ENCODE measurements at places on chromosomes 5 and 9.
A peak's percentile ranks its signal among the peaks of the same experiment; 100 is the strongest.

GRCh38 chr9:111154081-111154562 is 115.9 kb upstream of the LPAR1 start:
- DNase-seq = no peak

- no peak for DNase-seq
Measured at GRCh38 chr5:1227667-1228066, 2.5 kb downstream of the SLC6A18 start.

DNA sequence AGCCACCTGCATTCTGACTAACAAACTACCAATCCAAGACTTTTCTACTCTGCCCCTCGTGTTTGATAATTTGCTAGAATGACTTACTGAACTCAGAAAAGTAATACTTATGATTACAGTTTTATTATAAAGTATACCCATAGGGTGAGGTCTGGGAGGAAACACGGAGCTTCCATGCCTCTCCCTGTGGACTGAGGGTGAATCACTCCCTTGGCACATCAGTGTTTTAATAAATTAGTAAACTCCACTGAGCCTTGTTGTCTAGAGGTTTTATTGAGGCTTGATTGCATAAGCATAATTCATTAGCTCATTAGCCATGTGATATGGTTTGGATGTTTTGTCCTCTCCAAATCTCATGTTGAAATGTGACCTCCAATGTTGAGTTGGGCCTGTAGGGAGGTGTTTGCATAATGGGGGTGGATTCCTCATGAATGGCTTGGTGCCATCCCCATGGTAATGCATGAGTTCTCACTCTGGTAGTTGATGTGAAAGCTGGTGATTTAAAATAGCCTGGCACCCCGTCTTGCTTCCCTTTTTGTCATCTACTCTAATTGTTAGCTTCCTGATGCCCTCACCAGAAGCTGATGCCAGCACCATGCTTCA is 233.6 kb upstream of the TRPC7 start:
- no peak for DNase-seq

DNA sequence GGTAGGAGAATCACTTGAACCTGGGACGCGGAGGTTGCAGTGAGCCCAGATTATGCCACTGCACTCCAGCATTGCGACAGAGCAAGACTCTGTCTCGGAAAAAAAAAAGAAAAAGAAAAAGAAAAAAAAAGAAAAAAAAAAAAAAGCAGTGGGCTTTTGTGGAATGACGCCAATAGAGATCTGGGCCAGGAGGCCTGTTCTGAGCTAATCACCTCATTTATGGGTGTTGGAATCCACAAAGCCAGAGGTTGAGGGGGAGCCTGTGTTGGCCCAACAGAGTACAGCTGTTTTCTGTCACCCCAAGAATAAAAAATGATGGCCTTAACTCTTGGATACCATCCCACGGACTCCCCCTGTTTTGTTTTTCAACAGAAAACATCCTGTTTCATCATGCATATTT is 18.5 kb downstream of the OSTF1 start:
- no peak for DNase-seq

- DNase-seq = no peak
Measured at GRCh38 chr9:86713970-86714369, 233.3 kb downstream of the GAS1 start.

DNA sequence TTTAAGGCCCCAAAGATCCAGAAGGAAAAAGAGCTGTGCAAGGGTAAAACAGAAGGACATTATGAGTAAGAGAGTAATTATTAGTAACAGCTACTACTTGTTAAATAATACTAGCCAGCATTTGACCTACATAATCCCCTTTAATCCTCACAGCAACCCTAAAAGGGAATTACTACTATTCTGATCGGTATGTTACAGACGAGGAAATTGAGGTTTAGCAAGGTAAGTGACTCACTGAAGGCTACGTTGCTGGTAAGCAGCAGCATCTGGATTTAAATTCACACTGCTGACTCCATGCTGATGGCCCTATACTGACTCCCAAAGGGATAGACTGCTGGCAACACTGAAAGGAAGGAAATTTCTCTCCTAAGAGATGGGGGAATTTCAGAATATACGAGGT is 3.7 kb upstream of the FSD1L start:
- DNase-seq = no peak

- DNase-seq = no peak
Measured at GRCh38 chr9:124042201-124042721, 30.7 kb downstream of the LHX2 start.

GRCh38 chr9:109597496-109597895 is 99.4 kb upstream of the PTPN3 start:
- DNase-seq = no peak

DNA sequence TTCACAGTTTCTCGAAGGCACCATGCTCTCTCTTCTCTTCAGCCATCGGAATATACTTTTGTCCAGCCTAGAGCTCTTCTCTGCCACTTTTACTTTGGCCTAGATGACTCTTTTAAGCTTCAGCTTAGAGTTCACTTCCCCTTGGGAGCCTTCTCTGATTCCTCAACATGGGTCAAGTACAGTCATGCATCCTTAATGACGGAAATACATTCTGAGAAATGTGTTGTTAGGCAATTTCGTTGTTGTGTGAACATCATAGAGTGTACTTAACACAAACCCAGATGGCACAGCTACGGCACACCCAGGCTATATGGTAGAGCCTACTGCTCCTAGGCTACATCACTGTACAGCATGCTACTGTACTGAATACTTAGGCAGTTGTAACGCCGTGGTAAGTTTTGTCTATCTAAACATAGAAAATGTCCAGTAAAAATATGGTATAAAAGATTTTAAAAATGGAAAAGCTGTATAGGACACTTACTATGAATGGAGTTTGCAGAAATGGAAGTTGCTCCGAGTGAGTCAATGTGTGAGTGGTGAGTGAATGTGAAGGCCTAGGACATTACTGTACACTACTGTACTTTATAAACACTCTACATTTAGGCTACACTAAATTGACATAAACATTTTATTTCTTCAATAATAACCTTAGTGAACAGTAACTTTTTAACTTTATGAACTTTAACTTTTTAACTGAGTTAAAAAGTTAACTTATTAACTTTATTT is 15.1 kb upstream of the TNFSF15 start:
- DNase-seq = no peak

DNA sequence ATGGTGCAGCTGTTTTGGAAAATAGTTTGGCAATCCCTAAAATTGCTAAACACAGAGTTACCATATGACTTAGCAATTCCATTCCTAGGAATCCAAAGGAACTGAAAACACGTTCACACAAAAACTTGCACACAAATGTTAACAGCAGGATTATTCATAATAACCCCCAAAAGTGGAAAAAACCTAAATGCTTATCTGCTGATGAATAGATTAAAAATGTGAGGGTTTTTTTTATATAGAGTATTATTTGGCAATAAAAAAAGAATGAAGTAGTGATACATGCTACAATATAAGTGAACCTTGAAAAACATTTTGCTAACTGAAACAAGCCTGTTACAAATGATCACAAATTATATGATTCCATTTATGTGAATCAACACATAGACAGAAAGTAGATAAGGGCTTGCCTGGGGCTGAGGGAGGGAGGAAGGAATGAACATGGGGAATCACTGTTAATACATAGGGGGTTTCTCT is 45.1 kb upstream of the TRIO start:
- DNase-seq = no peak

DNA sequence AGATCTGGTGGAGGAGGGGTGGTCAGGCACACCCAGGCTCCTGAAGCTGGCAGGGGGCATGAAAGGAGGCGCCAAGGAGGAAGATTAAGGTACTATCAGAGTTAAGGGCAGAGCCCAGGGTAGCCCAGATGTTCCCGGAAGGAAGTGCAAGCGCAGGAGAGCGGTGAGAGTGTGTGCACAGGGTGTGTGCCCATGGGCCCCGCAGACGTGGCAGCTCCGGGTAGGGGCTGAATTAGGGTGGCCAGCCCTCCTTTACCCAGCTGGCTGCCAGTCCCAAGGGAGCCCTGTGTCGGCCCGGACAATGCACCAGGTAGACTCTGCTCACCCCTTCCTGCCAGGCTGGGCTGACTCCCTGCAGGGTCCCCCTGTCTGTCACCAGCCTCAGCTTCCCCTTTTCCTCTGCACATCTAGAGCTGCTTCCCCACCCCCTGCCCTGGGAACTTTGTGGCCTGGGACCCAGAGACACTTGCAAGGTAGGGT is at the start of gene SMIM33:
Gene SMIM33 (plus strand): TSS at position 184 of the 480 bp plus-strand sequence. CDS start 118 bp downstream, at position 302.
- peak; percentile 83 for DNase-seq

- DNase-seq = no peak
Measured at GRCh38 chr5:176750144-176750543, 60.2 kb upstream of the UNC5A start.

DNA sequence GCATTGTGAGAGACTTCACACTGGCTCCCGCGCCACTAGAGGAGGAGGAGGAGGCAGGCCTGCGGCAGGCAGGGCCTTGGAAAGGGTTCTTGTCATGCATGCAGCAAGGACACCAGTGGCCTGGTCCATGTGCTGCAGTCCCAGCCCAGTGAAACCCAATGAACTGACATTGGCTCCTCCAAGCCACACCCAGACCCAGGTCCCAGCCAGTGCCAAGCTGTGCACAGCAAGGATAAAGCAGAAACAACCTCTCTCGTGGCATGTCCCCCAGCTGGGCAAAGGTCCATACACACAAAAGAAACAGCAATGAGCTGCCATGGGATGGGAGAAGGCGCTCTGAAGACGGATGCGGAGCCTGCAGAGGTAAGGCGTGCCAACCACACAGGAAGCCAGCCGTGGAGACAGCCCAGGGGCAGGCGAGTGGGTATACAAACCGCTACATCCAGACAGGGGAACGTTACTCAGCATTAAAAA is 89.2 kb downstream of the SEMA4D start:
- DNase-seq = peak; percentile 89

- DNase-seq = no peak
Measured at GRCh38 chr9:16950051-16950450, 79.6 kb upstream of the BNC2 start.

GRCh38 chr5:59420596-59420995 is 472.9 kb downstream of the PDE4D start:
- DNase-seq = no peak

- no peak for DNase-seq
Measured at GRCh38 chr9:93532141-93532540, 44.2 kb upstream of the PHF2 start.

DNA sequence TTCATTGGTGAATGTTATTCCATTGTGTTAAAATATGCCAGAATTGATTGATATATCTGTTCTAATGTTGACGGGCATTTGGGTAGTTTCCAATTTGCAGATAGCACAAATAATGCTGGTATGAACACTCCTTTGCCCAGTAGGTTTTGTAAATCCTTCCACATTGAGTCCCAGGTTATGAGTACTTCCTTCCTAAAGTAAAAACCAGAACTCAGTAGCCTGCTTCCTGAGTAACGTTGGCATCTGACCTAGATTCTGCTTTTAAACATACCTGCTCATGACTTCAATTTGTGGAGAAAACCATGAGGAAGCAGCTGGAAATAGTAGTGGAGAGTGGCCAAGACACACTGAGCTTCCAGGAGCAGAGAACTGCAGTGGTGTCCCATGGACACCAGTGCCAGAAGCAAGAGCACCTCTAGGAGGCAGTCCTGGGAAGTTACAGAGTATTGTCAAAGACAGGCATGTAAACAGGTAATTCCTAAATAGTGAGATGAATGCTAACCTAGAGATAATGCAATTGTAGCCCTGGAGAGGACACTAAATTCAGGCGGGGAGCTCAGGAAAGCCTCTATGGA is 24.3 kb upstream of the RASGRF2 start:
- no peak for DNase-seq

- no peak for DNase-seq
Measured at GRCh38 chr9:135669616-135670285, 6.6 kb downstream of the LCN9 start.

GRCh38 chr5:160843240-160843639 is 8.8 kb downstream of the ATP10B start:
- no peak for DNase-seq

DNA sequence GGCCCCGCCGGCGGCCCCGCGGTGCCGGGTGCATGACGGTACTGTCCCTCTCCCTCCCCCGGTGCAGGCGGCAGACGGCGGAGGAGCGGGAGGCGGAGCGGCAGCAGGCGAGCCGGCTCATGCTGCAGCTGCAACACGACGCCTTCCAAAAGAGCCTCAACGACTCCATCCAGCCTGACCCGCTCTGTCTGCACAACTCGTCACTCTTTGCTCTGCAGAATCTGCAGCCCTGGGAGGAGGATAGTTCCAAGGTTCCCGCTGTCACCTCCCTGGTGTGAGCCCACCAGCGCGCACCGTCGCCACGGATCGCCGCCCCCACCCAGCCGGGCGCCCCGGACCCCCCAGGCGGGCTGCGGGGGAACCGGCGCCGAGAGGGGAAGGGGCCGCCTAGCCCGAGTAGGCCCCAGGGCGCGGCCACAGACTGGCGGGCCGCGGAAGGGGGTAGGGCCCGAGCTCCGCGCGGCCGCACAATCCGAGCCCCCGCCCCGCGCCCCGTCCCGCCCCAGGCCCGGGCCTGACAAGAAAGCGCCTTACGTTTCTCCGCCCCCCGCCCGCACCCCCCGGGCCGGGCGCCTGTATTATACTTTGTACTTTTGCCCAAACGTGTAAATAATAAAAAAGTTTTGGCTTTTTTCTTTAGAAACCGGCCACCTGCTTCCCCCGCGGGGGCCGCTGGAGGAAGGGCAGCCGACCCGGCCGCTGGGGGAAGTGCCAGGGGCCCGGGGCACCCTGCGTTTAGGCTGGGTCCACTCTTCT is 2.5 kb downstream of the TLX3 start:
- no peak for DNase-seq

GRCh38 chr5:144085381-144085780 is 85.1 kb downstream of the YIPF5 start:
- no peak for DNase-seq

- DNase-seq = peak; percentile 48
Measured at GRCh38 chr9:90773617-90774016, 28.0 kb upstream of the SYK start.

DNA sequence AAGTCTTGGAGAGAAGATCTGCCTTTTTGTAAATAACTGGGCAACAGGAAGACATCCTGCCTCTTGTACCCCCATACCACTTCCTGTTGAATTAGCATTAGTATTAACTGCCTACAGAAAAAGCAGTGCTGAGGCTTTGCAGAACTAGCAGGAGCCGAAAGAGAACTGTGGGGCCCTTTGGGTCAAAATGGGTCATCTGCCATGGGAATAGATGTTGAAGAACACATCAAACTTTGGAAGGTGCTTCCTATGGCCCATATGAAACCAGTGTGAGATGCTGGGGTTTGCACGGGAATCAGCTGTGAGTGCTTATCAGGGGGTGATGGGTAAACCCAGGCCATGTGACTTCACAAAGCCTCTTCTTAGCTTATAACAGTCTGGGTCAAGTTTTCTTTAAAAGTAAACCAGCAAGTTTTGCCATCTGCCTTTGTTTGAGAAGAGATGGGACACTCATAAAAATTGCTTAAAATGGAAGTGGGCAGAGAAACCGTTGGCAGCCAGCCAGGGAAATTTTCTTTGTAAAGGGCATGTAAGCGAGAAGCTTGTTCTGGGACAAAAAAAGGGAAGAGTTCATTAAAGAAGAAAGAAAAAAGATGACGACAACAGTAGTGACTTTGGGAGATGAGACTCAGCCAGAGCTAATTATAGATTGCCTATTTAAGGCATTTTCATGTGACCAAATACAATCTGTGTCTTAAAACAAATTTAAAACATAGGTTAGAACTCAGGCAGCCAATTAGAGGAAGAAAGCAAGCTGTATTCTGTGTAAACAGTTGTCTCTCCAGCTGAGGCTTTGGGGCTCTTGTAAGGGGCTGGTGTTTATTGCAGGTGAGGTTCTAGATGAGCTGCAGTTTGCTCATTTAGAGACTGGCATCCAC is 4.4 kb downstream of the SLC25A25 start:
- DNase-seq = peak; percentile 75
